Omental fat pad (tissue), 4 donors: ENCODE measurements at places on chromosomes 7 and 10.

DNA sequence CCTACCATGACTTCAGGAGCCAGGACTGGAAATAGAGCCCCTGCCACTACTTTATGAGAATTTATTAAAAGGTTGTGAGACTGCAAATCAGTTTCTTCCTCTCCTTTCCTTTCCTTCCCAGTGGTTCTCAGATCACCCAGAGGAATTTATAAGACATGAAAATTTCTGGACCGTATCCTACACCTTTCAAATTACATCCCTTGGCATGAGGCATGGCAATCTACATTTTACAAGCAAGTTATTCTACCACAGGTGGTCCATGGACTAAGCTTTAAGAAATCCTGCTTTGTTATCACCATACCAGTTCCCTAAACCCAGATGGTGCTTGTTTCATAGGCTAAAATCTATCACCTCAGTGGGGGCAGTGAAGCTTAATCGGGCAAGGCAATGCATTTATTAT lies 66.5 kb downstream of the TPK1 start:
- no peak for DNase-seq

DNA sequence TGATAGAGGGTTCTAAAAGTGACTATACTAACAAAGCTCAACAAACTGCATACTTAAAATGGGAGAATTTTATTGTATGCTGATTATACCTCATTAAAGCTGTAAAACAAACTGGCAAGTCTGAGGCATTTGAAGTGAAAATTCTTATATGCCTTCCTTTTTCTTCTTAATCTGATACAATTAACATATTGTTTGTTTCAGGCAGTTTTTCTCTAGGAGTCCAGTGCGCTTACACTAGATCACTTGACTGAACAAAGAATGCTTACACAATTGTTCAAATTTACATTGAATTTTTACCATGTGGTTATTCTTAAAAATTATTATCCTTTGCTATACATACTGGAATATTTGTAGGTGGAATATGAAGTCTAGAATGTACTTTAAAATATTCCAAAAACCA lies 89.0 kb downstream of the GLCCI1 start:
- no peak for DNase-seq

GRCh38 chr10:43295436-43295835 lies 28.6 kb upstream of the RASGEF1A start:
- DNase-seq, result no peak

DNA sequence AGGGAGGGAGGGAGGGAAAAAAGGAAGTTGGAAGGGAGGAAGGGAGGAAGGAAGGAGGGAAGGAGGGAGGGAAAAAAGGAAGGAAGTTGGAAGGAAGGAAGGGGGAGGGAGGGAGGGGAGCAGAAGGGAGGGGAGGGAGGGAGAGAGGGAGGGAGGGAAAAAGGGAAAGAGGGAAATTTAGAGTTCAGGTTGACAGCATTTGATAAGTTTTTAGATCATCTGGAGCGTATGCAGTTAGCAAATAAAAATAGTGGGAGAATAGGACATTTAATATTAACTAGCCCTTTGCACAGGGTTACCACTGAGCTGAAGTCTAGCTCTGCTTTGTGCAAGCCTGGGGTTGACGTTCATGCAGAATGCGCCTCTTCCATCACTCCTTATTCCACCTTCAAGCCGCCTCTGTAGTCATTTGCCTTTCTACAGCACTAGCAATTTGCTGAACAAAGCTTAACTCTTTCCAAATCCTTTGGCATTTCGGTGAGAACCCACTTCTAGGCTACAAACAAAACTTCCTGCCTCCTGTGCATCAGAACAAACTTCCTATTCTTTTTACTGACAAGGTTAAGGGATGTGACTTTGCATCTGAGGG lies 8.6 kb downstream of the STRA8 start:
- no peak for DNase-seq

GRCh38 chr10:20109613-20110012 lies 293.4 kb downstream of the PLXDC2 start:
- no peak for DNase-seq

DNA sequence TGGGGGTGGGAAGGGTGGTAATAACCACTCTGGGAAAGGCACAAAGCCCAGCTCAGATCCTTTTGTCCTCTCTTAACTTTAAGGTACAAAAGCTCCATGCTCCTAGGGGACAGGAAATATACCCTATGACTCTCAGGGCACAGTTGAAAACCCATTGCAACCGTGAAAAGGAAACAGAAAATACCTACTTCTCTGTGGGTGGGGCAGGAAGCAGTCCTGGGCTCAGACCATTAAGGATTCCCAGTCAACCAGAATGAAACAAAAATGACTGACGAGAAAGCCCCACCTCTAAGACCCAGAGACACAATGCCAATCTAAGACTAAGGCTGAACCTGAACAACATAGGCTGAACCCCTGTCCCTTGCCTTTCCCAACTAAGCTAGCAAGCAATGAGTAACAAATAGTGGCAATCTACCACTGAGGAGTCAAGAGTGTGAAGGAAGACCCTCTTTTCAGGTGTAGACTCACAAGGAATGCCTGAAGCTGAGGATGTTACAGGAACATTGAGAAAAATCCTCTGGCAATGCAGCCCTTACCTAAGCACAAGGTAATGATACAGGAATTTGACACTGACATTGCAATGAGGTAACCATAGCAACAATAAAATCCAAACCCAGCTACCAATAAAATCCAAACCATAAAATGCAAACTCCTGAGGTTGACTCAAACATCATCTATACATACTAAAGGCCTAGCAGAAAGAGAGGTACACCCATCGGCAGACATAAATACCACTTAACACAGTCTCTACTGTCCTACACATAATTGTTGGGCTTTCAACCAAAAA lies 380.1 kb downstream of the HPSE2 start:
- DNase-seq, result no peak

DNA sequence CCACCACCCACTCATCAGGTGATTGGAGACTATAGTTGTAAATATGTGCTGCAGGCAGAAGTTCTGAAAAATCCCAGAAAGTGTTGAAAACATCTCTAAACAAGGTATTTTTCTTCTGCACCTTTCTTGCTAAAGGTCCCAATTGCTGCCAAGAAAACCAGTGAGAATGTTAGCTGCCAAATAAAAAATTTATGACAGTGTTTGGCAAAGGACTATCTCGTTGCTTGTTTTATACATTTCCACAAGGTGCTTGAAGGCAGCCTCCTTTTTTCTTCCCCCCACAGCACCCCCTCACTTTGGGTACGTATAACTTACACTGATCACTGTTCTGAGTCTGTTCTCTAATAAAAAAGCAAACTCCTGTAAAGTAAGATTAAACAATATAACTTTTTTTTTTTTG lies 158.6 kb upstream of the TCF7L2 start:
- DNase-seq, result no peak

- DNase-seq, result no peak
Observed at GRCh38 chr7:148084138-148084537, 506.4 kb upstream of the C7orf33 start.

- no peak for DNase-seq
Observed at GRCh38 chr10:123009105-123009820, 457 bp downstream of the ACADSB start.

GRCh38 chr7:150380463-150380862 lies 1.3 kb downstream of the ZNF775 start:
- no peak for DNase-seq

- no peak for DNase-seq
Observed at GRCh38 chr10:44593952-44594351, 209.1 kb upstream of the CXCL12 start.

DNA sequence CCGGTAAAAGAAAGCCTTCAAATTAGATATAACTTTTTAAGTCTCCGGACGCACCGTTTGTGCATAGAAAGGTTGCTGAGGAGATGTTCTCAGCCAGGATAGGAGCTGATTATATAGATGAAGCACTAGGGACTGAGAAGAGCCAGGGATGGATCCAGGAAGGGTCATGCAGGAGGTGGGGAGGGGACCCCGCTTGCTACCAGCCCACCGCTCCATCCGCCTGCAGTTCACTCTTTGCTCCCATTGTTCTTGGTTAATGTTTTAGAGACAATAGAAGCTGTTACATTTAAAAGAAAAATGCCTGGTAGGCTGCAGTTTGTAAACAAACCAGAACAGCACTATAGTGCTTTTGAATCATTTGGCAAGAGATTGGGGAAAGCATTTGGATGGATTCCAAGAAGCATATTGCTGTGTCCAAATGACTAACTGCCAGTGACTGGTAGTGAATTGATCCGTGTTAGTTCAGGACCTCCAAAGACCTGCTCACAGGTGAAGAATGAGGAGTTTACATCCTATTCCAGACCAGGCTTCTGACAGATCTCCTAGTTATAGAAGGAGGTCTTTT lies 175.9 kb upstream of the TAC1 start:
- no peak for DNase-seq

DNA sequence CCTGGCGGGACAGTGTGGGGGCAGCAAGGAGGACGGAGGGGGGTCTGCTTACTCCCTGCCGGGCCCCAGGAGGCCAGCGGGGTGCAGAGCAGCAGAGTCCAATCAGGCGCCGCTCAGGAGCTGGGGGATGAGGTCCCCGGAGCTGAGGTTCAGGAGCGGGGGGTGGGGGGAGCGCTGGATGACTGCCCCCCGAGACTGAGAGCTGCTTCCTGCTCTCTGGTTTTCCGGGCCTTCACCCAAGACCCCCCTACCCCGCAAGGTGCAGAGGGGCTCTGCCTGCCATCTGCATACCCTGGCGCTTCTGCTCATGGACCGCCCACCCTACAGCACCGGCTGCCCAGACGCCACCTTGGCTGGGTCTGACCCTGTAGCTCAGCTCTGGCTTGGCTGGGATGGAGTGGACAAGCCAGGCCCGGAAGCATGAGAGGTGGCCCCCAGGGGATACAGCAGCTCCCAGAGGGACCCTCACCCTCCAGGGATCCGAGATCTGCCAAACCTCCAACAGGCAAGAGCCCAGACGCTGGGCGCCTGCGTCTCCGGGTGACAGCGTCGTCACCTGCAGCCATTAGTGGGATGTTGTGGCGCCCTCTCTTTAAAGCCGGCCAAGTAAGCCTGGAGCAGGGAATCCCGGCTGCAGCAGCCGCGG lies 930 bp downstream of the KNDC1 start:
- DNase-seq, result peak; percentile 8

- no peak for DNase-seq
Observed at GRCh38 chr7:86786376-86786775, 142.7 kb downstream of the GRM3 start.

GRCh38 chr7:41825927-41826480 lies 123.1 kb upstream of the INHBA start:
- DNase-seq, result no peak

DNA sequence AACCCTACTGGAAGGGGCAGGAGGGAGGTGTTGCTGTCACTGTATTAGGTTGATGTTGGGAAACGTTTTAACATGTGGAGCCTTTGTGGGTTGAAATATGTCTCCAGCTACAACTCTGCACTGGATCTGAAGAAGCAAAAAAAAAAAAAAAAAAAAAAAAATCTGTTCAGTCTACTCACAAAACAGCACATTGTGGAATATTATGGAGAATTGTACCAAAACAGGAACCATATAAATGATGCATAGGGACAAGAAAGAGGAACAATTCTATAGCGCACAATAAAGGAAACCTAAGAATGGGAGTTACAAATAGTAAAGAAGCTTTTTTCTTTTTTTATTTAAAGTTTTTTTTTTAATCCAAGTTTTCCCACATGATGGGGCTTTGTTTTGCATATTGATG lies 63.8 kb downstream of the CCSER2 start:
- no peak for DNase-seq

GRCh38 chr10:110617425-110618229 lies 26.5 kb upstream of the RBM20 start:
- no peak for DNase-seq

- DNase-seq, result no peak
Observed at GRCh38 chr10:127496035-127496434, 53.1 kb upstream of the NPS start.

DNA sequence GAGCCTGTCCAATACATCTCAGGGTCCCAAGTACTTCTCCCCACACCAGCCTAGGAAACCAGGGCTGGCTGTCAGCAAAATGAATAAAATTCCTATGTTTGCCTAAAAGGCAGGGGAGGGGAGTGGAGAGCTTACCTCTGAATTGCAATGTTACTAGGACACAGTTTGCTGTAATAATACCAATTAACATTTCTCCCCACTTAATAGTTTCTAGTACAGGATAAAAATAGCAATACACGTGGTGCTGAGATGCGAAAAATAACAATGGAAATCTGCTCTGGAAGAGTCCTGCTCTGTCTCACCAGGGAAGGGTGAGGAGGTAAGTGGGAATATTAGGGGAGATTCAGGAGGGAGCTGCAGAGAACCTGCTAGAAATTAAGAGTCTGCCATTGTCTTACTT lies 112.3 kb downstream of the PLXNA4 start:
- no peak for DNase-seq

- no peak for DNase-seq
Observed at GRCh38 chr7:105346593-105347322, 42.0 kb downstream of the SRPK2 start.

DNA sequence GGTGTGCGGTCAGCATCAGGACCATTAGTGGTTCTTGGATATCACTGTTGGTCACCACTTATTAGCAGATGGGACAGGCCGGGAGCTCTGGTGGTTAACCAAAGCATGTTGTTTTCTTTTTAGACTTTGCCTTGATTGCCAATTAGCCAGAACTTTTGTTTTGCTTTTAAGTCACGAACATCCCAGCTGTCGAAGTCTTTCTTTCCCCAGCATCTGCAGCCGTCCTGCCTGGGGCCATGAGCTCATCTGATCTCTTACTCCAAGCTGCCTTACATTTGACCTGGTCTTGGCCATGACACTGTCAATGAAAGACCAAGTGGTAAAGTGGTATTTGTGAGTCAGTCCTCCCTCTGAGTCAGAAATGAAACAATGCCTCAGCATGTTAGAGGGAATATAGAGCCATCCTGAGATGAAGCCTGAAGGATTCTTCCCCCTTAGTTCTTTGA lies 53.9 kb upstream of the CREB5 start:
- DNase-seq, result no peak

GRCh38 chr7:128904381-128905197 lies 5.9 kb downstream of the KCP start:
- DNase-seq, result no peak

- no peak for DNase-seq
Observed at GRCh38 chr10:47260505-47261111, 39.4 kb upstream of the GDF10 start.

DNA sequence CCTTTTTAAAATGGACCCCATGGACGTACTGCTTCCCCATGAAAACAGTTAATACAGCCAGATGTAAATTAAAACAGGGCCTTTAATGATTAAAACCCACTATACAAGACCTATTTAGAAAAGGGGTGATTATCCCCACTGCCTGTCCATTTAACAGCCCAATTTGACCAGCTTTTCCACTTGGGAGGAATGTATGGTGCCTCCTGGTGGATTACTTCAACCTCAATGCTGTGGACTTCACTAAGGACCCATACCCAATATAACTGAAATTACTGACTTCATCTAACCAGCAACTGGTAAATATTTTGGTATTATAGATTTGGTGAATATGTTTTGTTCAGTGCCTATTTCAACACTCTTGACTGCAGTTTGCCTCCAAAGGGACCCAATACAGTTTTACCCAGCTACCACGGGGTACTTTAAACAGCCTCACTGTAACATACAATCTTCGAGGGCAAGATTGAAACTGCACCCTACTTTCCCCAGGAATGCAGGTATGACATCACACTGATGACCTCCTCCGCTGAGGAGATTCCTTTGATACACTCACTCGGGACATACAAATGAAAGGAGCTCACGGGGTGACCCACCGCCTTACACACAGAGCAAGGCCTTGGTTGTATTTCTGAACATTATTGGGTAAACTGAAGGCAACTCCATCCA lies 192.8 kb downstream of the DNAJC1 start:
- DNase-seq, result no peak
